ENCODE measurements at places on chromosomes 6 and 20.

- no peak for DNase-seq
These were observed 153.2 kb upstream of the PRND start for GRCh38 chr20:4568361-4568959.

- DNase-seq, result peak; percentile 6
These were observed 12.9 kb upstream of the ZNF343 start for GRCh38 chr20:2521369-2522305.

DNA sequence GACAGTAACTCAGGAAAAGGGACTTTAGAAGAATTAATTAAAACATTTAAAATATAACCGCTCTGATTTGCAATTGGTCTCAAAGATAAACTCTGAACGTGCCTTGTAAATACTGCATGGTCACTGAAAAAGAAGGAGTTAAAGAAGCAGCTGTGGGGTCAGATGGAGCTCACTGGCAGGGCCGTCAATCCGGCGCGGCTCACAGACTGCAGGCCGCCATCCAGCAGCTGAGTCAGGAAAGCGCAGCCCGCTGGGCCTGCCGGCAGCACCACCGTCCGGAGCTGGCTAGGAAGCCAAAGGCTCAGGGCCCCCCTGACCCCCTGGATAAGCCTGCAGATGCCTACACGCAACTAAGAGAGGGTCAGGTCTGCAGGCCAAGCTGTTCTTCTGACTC lies 54.2 kb upstream of the FRMD1 start:
- no peak for DNase-seq

- DNase-seq, result no peak
These were observed 91.5 kb upstream of the THBS2 start for GRCh38 chr6:169345146-169345545.

GRCh38 chr6:157143890-157144798 lies 179.2 kb downstream of the TMEM242 start:
- no peak for DNase-seq

DNA sequence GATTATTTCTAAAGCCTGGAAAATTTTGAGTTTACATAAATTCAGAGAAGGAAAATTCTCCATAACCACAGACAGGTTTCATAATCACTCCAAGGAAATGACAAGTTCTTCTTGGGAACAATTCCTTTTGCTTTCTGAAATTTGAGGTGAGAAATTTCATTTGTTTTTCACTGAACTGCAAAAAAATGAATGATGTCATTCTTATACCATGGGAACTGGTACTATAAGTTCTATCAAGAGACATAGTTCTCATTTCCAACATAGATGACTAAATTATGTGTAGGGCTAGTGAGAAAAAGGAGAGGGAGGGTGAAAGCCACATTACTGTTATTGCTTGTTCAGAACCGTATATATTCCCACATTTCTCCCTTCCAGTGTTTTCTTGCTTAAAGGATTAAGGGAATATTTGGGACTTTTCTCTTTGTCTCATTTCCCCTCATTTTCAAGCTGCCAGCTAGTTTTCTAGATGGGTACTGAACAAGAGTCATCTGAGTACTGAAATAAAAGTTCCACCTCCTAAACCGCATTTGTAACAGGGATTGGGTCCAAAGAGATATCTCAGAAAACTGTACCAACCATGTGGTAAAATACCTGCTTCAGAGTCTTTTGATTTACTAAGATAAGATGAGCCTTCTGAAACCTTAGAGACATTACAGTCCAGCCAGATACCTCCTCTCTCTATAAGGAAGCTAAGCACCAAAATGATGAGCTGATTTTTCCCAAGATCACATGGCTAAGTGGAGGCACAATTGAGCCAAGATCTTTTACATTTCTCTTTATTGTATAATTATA lies 144.3 kb upstream of the PRDM1 start:
- DNase-seq, result peak; percentile 12

DNA sequence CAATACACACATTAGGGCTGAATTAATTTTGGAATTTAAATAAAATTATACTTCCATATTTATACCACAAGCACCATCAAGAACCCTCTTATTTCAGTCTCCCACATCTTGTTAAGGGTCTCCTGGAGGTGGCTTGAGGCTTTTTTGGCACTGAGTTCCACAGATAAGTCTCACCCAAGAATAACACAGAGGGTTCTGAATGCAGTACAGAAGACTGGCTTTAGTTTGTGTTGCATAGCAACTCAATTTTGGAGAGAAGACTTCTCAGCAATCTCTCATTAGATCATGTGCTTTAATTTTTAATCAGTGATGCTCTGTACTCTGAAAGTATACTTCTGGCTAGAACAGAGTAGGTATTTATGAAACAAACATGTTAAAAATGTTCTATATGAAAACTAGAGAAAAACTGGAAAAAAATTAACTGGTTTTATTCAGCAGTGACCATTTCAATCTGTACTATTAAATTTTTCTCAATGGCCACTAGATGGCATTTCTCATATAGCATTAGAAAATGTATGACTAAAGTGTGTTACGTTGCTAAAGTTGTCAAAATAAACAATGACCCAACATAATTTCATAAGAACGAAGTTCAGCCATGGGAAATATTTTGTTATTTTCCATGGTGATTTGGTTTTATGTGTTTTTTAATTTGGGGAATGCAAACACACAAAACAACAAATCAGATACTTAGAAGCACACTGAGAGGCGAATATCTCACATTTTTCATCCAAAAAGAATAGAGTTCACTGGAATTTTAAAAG lies 32.7 kb upstream of the MAP7 start:
- DNase-seq, result peak; percentile 69

- no peak for DNase-seq
These were observed 62.0 kb downstream of the IYD start for GRCh38 chr6:150430815-150431214.

DNA sequence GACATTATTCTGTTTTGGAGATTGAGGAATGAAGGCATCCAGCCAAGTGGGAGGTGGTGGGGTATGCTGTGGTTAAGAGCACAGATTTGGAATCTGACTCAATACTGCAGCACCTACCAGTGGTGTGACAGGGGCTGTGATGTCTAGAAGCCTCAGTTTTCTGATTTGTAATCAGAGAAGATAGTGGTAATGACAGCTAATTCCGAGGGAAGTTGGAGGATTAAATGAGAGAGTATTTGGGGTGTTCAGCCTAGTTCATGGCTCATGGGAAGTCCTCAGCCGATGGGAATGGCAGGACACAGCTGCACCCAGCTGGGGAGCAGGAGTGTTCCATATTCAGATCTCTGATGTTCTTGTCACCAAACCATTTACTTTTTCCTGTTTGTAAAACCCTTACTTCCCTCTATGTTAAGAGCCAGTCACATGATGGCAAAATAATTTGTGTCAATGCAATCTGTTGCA lies 9.3 kb downstream of the SLC9A8 start:
- DNase-seq, result peak; percentile 37

DNA sequence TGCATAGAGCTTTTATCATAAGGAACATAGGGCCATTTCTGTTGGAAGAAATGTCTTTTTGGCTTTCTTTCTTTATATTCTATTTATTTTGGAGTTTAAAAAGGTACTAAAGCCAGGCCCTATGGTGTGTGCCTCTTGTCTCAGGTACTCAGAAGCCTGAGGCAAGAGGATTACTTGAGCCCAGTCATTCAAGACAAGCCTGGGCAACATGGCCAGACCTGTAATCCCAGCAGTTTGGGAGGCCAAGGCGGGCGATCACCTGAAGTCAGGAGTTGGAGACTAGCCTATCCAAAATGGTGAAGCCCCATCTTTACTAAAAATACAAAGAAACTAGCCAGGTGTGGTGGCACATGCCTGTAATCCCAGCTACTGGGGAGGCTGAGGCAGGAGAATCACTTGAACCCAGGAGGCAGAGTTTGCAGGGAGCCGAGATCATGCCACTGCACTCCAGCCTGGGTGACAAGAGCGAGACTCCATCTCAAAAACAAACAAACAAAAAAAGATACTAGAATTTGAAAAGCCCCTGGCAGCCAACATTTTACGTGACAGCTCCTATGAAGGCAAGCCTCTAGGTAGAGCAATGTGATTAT lies 80.0 kb downstream of the CBFA2T2 start:
- peak; percentile 80 for DNase-seq

DNA sequence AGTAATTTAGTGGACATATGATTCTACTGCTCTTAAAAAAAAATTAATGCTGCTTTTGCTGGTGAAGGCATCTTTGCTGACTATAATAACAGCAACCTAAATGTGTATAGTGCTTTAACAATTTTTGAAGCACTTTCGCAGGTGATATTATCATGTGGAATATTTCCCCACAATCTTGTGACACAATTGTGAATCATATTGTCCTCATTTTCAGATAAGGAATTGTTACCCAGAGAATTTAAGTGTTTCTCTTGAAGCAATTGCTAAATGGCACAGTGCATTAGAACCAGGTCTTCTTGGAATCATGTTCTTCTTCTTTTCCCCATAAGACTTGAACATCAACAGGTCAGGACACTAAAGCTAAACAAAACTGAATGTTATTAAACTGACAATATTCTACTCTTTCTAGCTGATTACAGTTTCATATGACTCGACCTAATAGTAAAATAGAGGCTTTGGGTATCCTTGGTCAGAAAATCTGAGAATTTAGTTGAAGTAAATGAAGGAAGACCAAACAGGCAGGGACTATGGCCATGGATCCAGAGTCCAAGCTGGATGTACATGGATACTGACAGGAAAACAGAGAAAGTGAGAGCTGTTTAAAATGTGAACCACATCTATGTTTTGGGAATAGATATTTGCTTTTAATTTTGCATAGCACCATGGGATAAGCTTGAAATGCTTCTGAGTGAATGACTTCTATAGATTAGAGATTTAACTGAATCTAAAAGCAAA lies 121.8 kb upstream of the SLC35B3 start:
- no peak for DNase-seq

DNA sequence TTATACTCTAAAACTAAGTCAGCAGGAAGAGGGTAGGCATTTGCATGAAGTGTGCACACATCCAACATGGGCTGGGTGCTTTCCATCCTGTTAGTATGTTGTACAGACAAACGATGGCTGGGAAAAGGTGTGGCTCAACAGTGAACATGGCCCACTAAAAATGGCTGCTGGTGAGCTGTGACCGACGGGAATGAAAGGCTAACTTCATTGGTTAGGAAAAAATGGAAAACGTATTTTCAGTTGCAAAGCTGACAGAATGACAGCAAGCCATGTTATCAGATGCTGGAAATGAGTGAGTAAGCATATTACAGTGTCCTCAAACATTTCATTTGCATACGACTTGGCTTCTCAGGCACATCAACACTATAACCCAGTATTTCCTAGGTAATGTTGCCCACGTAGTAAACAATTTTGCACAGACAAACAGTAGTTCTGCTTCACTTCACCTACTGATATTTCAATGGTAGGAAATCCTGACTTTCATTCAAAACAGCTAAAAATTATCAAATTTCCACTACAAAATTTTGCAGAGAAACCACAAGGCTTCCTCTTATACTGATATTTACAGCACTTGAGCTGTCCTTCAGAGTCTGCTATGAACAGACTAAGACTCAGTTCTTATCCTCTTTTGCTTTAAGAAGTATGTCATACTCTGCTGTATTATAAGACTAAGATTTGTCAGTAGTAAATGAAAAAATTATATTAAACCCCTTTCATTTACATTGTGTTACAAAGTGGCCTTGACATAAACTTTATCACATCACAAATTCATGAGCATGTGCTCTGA lies 98.9 kb downstream of the IRF4 start:
- no peak for DNase-seq

DNA sequence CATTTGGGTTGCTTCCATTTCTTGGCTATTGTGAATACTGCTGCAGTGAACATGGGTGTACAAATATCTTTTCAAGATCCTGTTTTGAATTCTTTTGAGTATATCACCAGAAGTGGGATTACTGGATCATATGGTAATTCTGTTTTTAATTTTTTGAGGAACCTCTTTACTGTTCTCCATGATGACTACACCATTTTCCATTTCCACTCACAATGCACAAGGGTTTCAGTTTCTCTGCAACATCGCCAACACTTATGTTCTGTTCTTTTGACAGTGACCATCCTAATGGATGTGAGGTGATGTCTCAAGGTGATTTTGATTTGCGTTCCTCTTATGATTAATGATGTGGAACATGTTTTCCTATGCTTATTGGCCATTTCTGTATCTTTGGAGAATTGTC lies 214.4 kb upstream of the ZFP64 start:
- no peak for DNase-seq

DNA sequence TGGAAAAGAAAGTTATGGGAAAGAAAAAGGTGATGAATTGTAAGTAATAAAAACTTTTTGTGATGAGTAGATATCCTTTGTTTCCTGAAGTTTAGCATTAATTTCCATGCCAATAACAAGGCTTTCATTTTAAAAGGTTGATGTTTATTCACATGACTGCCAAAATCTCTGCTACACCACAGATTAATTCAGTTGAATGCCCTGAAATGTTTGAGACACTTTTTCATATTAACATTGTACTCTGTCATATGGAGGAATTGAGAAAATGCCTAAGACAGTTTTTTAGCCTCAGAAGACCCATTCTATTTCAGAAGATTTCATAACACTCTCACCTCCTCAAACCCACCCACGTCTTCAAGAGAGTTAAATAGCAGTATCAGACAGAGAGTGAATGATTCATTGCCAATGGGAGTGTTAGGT lies 115.5 kb downstream of the ADGRG6 start:
- no peak for DNase-seq

GRCh38 chr6:130848945-130849344 lies 21.7 kb downstream of the SMLR1 start:
- DNase-seq, result no peak

GRCh38 chr20:48478370-48478769 lies 349.4 kb downstream of the PREX1 start:
- DNase-seq, result no peak

DNA sequence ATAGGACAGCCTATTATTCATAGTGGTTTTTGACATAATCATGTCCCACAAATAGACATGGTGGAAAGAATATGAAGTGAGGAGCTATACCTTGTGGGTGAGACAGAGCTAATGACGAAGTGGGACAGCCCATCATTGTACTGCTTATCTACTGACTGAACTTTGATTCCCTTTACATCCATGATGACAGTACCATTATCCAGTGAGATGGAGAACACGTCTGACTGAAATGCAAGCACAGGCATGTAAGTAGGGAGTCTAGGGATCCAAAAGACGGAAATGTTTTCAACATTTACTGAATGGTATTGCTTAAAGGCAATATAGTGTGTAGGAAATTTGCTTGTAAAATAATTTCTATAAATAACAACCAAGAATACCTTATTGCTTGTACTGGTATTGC lies 43.5 kb downstream of the FAM229B start:
- DNase-seq, result peak; percentile 9

- peak; percentile 89 for DNase-seq
These were observed 49.4 kb downstream of the KAT14 start for GRCh38 chr20:18187020-18187419.

DNA sequence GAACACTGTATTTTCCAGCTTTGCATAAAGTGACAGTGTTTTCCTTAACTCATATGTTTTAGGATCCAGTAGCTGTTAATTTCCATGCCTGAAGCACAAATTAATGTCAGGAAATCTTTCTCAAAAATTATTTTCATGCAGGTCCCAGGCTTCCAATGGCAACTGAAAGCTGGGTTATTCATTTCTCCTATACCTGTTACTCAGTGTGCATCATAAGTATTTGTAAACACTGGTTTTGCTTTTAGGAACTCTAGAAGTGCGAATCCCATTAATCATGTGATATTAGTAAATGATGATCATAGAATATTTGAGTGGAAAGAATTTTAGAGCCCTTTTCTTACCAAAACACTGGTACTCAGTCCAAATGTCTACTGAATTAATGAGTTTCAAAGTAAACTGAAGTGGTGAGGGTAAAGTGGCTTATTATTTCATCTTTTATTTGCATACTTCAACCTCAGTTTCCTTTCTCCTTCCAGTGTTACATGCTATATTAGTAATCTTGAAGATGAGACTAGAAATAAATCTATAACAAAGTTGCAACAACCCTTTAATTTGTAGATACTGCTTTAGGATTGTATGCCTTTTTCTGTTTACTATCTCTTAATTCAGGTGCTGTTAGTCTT lies 124.0 kb downstream of the ZFAND3 start:
- no peak for DNase-seq

GRCh38 chr6:11271228-11272020 lies 39.0 kb upstream of the NEDD9 start:
- DNase-seq, result no peak
